Stimulated activated CD8-positive, alpha-beta memory T cell treated with anti-CD3 and anti-CD28 coated beads, Interleukin-15, amount 100 ng/mL, for 48 hours (primary cell): ENCODE measurements at places on chromosomes 1 and 21.

DNA sequence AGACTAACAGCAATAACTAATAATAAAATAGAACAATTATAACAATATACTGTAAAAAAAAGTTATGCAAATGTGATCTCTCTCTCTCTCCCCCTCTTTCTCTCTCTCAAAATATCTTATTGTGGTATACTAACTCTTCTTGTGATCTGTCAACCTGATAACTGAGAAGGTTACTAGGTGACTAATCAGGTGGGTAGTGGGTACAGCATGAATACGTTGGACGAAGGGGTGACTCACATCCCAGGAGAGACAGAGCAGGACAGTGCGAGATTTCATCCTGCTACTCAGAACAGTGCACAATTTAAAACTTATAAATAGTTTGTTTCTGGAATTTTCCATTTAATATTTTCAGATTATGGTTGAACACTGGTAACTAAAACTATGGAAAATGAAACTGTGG, 257.5 kb downstream of the LRRC40 start:
- DNase-seq, result no peak

GRCh38 chr1:234647758-234648157, 37.8 kb upstream of the IRF2BP2 start:
- DNase-seq, result no peak

DNA sequence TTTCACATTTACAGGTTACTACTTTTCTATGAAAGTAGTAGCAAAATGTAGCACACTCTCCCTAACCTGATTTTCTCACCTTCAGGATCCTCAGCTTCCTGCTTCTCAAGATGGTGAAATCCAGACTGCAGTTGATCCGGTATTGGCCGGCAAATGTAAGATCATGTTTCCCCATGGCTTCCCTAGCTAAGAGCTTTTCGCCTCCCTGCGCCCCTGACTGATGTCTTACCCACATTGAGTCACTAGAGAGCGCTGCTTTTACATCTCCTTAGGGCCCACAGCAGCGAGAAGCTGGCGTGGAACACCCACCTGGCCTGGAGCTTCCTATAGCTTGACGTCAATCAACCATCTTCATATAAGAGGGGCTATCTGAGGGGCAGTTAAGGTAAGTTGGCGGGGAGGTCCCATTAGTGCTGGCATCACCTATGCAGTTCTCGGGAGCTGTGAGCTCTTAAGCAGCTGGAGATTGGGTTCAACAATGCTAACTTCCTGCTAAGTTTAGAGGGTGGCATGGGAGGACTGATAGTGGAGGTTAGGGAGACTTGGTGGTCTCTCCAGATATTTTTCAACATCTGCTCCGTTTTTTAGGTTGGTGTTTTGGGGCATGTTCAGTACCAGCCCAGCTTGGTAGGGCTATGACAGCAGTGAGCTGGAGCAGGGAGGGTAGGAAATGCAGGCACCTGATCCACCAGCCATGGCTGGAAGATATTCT, 5.5 kb downstream of the PTPN7 start:
- DNase-seq, result no peak

DNA sequence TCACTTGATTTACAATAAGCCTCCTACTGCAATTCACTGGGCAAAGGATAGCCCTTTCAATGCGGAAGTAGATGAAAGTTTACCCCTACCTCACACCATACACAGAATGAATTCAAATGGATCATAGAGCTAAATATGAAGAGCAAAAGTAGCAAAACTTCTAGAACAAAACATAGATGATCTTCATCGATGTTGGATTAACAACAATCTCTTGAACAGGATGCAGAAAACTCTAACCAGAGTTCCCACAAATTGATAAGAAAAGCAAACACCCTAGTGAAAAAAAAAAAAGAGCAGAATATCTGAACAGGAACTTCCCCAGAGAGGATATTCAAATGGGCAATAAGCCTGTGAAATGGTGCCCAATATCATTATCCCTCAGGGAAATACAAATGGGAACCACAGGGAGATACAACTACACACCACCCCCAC, 1.9 kb upstream of the UBASH3A start:
- DNase-seq, result no peak

DNA sequence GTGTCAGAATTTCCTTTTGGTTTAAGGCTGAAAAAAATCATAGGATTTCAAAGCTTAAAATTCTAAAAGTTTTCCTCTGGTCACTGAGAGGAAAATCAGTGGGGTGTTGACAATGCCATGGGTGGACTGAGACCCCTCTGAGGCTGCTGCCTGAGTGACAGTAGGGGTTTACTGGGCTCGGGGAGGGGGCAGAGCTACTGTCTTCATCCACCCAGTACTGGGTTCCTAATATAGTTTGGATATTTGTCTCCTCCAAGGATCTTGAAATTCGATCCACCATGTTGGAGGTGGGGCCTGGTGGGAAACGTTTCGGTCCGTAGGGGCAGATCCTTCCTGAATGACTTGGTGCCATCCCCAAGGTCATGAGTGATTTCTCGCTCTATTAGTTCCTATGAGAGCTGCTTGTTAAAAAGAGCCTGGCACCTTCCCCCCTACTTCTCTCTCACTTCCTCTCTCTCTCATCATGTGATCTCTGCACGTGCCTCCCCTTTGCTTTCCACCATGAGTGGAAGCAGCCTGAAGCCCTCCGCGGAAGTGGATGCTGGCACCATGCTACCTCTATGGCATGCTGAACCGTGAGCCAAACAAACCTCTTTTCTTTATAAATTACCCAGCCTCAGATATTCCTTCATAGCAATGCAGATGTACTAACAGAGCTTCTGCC, 72.3 kb downstream of the MAP10 start:
- no peak for DNase-seq

DNA sequence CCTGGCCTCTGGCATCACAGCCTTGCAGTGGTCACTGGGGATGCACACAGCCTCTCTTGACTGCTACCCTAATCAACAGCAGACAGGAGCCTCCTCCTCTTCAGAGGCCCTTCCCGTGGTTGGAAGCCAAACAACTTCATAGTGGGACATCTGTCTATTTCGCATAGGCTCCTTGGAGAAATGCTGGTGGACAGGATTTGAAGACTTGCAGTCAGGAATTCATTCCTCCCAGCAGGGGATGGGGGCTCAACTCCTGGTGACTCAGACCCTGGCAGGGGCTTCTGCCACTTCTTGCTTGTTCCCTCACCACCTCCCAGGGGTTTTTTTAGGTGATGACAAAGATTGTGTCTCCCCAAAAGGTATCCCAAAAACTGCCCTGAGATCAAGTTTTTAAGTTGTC, 191.7 kb upstream of the CAMK1G start:
- DNase-seq, result no peak

- no peak for DNase-seq
Measured at GRCh38 chr21:39523915-39524314, 72.1 kb downstream of the SH3BGR start.

- DNase-seq, result no peak
Measured at GRCh38 chr1:41842326-41842725, 76.4 kb downstream of the HIVEP3 start.

GRCh38 chr1:58699011-58699762, 675 bp downstream of the MYSM1 start:
- no peak for DNase-seq

DNA sequence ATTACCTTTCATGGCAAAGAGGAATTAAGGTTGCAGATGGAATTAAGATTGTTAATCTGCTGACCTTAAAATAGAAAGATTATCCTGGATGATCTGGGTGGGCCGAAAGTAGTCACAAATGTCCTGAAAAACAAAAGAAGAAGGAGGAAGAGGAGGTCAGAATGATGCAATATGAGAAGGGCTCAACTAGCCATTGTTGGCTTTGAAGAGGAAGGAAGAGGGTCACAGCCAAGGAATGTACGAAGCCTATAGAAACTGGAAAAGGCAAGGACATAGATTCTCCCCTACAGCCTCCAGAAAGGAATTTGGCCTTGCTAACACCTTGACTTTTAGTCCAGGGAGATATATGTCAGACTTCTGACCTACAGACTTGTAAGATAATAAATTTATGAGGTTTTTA, 39.4 kb upstream of the FMOD start:
- no peak for DNase-seq

DNA sequence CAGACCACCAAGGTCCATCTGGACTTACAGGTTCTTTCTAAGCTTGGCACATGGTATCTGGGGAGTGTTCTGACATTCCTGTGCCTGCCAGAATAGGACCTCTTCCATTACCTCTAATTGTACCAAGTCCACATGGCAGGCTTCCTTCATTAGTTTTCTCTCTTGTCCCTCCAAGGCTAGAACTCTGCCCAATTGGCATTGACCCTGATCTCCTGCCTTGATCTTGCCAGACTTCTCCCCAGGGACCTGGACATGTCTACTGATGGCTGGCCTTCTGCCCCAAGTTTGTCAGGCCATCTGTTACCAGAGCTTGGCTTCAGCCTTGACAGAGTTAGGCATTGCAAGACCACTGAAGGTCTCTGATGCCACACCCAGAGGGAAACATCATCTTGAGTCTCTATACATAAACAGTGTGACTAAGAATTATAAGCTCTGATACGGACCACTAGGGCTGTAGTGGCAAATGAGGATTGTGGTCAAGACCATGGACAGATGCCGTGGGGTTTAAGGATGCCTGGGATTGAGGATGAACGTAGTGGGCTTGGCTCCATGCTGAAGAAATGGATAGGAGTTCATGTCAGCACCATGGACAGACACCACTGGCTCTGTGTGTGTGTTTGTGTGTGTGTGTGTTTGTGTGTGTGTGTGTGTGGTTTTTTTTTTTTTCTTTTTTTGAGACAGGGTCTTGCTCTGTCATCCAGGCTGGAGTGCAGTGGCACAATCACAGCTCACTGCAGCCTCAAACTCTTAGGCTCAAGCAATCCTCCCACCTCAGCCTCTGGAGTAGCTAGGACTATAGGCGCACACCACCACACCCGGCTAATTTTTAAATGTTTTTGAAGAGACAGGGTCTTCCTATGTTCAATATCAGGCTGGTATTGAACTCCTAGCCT, 19.5 kb upstream of the PSMB2 start:
- DNase-seq, result no peak

DNA sequence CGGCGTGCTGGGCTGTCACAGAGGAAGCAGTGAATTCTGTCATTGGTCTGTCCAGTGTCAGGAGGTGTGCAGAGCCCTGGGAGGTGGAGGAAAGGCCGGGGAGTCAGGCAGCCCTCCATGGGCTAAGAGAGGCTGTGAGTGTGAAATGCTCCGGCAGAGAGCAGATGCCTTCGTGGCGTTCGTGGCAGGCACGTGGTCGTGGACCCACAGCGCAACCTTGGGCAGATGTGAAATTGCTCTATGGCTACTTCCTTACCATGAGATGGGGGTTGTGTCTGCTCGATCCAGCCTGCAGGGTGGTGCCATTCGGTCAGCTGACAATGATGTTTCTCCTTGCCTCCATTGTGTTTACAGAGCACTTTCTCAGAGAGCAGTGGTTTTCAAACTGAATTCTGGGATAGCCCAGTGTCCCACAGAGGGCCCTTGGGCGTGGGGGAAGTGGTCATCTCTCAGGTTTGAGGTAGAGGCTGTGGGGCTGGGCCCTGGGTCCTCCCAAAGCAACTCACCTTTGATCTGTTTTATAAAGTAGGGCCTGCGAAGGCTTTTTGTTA, 27.9 kb downstream of the TNFRSF1B start:
- no peak for DNase-seq
